B cell (primary cell): ENCODE measurements at places on chromosomes 5 and 9.

DNA sequence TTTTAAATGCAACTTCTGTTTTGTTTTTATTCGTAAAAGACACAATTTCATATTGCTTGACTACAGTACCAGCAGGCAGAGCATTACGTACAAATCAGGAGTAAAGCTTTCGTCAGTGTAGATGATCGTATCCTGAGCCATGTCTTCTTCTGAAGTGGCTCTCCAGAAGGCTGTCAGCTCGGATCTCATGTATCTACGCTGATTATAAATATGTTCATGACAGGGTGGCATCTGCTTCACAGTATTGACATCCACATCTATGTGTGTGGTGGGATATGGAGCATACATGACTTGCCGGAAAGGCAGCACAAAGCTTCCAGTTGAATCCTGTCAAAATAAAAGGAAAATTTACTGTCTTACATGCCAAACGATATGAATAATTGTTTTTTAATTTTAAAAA, 16.8 kb downstream of the C9orf72 start:
- DNase-seq, result no peak

- no peak for DNase-seq
These were observed 355 bp downstream of the TLE4 start for GRCh38 chr9:79572032-79572607.

GRCh38 chr9:125447202-125447802, 185.7 kb downstream of the GAPVD1 start:
- DNase-seq, result no peak

DNA sequence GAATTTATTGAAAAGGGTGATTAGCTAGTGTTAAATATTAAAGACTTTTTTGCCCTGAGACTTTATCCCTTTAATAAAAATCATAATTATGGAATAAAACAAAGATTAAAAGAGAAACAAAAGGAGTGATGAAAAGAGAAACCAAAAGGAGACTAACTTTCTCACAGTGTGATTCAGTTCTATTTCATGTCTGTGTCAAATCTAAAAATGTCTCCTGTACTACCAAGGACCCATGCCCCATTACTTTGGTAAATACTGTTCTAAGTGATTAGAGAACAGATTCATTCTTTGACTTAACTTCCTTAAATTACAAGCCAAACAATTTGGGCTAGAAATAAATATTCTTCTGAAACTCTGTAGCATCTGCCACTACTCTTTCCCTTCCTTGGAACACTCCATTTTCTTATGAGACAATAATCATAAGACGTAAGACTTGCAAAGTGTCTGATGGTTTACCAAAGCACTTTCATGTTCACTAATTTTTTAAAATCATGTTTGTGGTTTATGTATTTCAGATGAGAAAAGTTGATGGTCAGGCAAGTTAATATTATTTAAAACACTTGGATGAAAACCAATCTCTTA, 319.0 kb downstream of the EBF1 start:
- DNase-seq, result peak; percentile 38

DNA sequence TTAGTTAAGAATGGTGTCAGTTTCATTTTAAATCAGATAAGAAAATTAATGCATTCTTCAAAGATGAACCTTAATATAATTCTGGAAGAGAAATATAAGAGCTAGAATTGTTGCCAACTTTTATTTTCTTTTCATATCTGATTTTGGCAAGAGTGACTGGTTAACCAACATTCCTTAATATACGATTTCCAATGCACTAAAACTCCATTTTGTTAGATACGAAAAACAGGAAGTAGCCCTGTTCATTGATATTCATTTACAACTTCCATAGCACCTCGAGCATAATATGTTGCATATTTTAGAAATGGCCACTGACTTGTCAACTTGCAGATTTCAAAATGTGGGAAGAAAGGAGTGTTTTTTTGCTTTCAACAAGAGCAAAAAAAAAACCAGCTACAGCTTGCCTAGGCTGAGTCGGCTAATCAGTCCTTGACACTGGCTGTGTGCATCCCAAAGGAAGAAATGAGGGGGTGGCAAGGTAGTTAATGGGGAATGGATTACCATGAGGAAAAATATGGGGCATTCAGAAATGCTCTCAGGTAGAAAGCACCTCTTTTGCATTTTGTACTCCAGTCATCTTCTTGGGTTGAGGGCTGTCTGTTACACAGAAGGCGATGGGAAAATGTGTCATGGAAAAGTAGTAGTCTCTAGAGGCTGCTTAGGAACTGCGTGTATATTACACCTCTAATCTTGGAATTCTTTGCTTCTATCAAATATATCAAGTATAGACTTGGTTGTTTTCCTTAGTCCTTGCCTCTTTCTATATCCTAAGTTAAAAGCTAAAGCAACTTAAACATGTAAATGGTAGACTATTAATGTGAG, 3.9 kb downstream of the MAP3K1 start:
- DNase-seq, result peak; percentile 67

DNA sequence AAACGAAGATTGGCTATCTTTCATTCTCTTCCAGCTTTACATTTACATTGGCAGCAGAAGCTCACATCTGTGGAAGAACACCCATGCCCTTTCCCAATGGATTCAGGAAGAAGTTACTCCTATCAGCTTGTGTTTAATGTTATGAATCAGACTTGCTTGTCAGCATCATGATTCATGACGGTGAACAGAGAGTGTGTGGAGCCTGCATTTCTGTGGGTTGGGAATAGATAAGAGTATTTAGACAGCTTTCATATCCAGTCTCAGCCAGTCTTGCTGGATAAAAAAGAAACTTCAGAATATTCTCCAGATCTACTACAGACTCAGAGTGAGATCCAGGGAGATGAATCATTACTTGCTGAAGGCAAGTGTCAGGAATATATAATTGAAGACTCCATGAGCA, 812.9 kb upstream of the ZNF608 start:
- no peak for DNase-seq

- peak; percentile 32 for DNase-seq
These were observed 12.4 kb downstream of the CBY3 start for GRCh38 chr5:179668391-179668790.
